ENCODE measurements at places on chromosomes 3 and 15. TPM values are rescaled to one million over a fixed set of nuclear protein-coding genes. Genes with fewer than 3 reads are reported as not detected.

Gene SAMD7
- not detected for total RNA-seq

Gene SLC9C1
- 0.25 TPM for total RNA-seq

Gene ROPN1B
- 0.98 TPM for total RNA-seq

Gene FANCD2
- total RNA-seq = 4.2 TPM

Gene PLD1
- total RNA-seq = 3.9 TPM

Gene FSIP1
- 7.4 TPM for total RNA-seq

Gene SIAH2
- total RNA-seq = 16.5 TPM

Gene SLC4A7
- total RNA-seq = 271 TPM

Gene SI
- not detected for total RNA-seq

Gene RAB6B
- 88.3 TPM for total RNA-seq

Gene BTLA
- total RNA-seq = 0.25 TPM

Gene RTP1
- 0.25 TPM for total RNA-seq

Gene ZCWPW2
- total RNA-seq = 4.2 TPM

Gene GPR27
- 34.2 TPM for total RNA-seq

Gene PPP1R14D
- not detected for total RNA-seq

Gene SEMA6D
- 49.4 TPM for total RNA-seq

Gene SLC38A3
- total RNA-seq = 5.4 TPM

Gene SLC2A2
- total RNA-seq = not detected

Gene EOMES
- total RNA-seq = 7.1 TPM

Gene TIMP4
- 3.4 TPM for total RNA-seq

Data from temporal lobe (tissue), 4 donors.